ENCODE measurements at places on chromosomes 3 and 15.

DNA sequence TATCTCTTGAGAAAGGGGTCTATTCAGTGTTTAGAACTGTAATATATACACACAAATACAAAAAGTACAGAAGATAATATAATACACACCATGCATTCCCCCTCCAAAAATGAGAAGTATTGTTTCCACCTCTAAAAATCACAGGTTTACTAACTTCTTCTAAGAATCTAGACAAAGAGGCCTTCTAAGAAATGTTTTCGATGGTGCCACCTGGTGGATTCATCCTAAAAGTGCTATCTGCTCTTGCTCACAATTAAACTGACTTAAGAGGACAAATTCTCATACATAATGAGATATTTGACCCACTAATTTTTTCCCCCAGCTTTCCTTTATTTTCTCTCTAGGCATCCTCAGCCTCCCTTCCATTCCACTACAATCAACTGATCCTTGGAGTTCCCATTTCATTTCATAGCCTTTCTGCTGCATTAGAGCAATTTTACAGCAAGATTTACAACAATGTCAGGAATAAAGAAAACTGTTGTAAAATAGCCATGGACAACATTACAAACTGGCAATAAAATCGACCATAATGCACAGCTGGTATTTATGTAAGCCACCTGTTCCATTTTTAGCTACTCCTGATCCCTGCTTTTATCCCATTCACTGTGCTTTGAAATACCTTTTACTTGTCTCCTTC is 124.6 kb downstream of the ARRDC4 start:
- peak; percentile 34 for DNase-seq

GRCh38 chr3:188164248-188164687 is 10.3 kb downstream of the LPP start:
- no peak for DNase-seq

DNA sequence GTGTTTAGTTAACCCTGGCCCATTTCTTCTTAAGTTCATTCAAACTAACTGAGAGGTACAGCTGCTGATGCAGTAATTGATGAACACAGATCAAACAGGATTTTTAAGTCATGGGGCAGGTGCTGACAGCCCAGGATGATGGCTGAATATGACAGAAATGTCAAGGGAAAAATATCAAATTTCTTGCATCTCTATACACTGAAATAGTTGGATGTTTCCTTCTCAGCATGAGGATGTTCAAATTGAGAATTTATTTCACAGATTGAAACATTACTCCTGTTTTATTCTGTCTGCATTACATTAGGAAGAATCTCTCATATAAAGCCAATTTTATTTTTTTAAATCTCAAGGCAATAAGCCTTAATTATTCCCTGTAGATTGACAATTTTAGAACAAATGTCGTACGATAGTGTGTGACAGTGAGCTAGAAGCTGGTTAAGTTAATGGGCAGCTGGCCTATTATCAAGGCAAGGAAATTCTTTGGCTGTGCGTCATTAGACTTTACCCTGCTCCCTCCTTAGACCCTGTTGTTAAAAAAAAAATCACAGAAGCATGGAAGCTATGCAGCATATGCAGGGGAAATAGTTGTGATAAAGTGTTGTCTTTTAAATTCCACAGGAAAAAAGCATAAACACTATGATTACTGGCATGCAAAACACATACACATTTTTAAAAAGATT is 183.8 kb upstream of the KCNMB2 start:
- no peak for DNase-seq

GRCh38 chr3:72682936-72683452 is 165.3 kb downstream of the SHQ1 start:
- DNase-seq, result peak; percentile 30

Measured in germinal center (tissue), 1 donor.